ENCODE measurements at places on chromosomes 12 and 14.
A peak's percentile ranks its signal among the peaks of the same experiment; 100 is the strongest.

GRCh38 chr12:132466241-132467201 is 23.4 kb upstream of the FBRSL1 start:
- no peak overlapping the region for H3K4me3 ChIP-seq
- no peaks in the 10 kb centered on the region for H3K36me3 ChIP-seq
- H3K27me3 ChIP-seq, result no peaks in the 10 kb centered on the region

DNA sequence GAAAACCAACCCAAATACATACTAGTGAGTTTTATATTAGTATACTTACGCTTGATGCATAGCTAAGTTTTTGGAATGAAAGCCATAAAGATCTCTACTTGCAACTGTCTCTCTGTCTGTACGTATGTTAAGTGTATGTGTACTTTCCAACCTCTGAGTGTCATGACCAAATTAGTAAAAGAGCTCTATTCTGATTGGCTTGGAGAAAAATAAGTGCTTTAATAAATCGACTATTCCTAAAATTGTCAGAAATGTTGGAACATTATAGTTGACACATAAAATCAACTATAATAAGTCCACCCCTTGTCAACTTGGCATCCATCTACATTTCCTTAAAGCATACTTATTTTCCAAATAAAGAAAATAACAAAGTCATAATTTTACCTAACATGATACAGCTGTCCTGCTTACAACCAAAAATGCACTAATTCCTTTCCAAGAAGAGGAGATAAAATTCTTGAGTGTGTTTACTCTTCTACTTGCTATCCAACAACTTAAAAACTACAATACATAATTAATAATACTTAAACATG is 507.4 kb upstream of the ATP2B1 start:
- DNase-seq, result no peak
- no peaks in the 10 kb centered on the region for H3K27me3 ChIP-seq
- H3K36me3 ChIP-seq, result no peaks in the 10 kb centered on the region

- H3K27me3 ChIP-seq, result no peaks in the 10 kb centered on the region
- H3K4me3 ChIP-seq, result peak overlapping the region; percentile 53
- no peak overlapping the region for H3K27ac ChIP-seq
- peaks cover 17% of the 10 kb centered on the region for H3K4me1 ChIP-seq
- no peak for DNase-seq
- H3K36me3 ChIP-seq, result no peaks in the 10 kb centered on the region
Observed at GRCh38 chr14:103880348-103881267, 33.2 kb upstream of the PPP1R13B start.

DNA sequence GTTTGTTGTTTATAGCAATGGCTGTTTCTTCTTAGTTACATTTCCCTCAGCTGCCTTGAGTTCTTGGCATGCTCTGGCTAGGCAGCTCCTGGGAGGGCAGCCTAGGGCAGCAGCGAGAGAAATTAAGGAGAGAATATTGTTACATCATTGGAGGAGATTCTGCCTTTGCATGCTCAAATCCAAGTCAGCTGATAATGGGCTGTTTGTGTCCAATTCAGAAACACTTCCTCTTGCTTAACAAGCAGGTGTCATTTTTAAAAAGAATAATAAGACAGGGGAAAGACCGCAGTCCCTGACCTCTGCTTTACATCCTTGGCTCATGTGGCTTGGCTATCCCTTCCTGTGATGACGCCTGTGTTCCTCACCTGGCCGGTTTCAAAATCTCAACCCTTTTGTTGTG is 76.9 kb downstream of the ESR2 start:
- no peaks in the 10 kb centered on the region for H3K4me1 ChIP-seq
- no peak overlapping the region for H3K27ac ChIP-seq
- H3K4me3 ChIP-seq, result no peak overlapping the region
- H3K27me3 ChIP-seq, result no peaks in the 10 kb centered on the region

DNA sequence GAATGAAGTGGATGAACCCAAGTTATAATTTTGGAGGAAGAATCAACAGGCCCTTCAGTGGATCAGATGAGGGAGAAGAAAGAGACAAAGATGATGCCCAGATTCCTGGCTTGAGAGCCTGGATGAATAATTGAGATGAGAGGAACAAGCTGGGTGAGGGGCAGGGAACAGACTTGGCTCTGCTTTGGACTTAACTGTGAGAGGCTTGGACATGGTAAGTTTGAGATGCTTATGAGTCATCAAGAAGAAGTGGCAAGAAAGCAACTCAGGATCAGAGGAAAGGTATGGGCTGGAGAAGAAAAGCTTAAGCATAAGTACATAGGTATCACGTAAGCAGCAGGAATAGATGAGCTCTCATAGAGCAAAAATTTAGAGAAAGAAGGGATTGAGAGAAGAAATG is 55.3 kb downstream of the FIGNL2 start:
- H3K27ac ChIP-seq, result no peak overlapping the region
- no peak for DNase-seq
- H3K27me3 ChIP-seq, result peaks cover 4% of the 10 kb centered on the region
- H3K4me1 ChIP-seq, result no peaks in the 10 kb centered on the region
- no peak overlapping the region for H3K4me3 ChIP-seq

GRCh38 chr12:131902332-131903241 is 8.2 kb downstream of the ULK1 start:
- no peak overlapping the region for H3K4me3 ChIP-seq
- no peak for DNase-seq
- H3K27ac ChIP-seq, result no peak overlapping the region
- no peaks in the 10 kb centered on the region for H3K36me3 ChIP-seq

DNA sequence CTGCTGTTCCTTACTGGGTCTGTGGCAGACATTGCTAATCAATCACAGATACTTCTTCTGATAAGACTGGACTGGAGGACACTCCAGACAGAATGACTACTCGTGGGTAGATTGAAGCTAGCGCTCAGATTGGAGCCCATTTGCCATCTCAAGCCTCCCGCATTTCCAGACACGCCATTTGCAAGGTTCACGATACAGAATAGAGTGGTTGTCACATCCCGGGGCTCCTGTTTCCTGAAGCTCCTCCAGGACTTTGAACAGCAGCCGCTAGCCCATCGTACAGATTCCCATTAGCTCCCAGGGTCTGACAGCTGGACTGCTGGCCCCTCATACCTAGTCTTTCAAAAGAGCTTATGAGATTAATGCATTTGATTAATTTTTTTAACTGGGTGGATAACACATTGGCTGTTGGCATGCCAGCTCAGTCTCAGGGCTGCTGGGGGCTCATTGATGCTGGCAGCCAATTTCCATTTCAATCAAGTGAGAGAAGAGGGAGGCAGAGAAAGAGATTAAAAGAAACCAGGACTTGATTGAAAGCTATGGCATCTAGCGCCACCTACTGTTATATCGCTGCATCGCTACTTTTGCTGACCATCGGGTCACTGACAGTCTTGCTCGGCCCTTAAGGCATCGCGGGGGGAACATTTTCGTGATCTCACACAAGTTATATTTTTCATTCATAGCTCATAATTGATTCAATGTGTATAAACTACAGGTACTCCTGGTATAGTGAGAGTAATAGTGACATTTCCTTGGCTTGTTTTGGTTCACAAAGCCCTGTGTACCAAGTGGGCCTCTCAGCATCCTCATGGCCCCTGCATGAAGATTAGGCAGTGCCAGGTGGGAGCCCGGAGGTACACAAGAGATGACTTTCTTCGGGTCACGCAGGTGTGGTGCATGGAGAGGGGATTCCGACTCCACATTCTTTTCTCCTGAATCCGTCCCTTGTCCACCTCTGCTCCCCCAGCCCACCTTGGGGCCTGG is 78.6 kb downstream of the CCDC60 start:
- H3K27ac ChIP-seq, result no peak overlapping the region
- H3K27me3 ChIP-seq, result no peaks in the 10 kb centered on the region
- H3K36me3 ChIP-seq, result no peaks in the 10 kb centered on the region
- H3K4me1 ChIP-seq, result no peaks in the 10 kb centered on the region
- H3K4me3 ChIP-seq, result no peak overlapping the region

- H3K4me3 ChIP-seq, result no peak overlapping the region
- no peak overlapping the region for H3K27ac ChIP-seq
- DNase-seq, result no peak
- no peaks in the 10 kb centered on the region for H3K36me3 ChIP-seq
- no peaks in the 10 kb centered on the region for H3K4me1 ChIP-seq
Observed at GRCh38 chr12:108702595-108703320, 28.6 kb downstream of the CORO1C start.

GRCh38 chr14:94601884-94602391 is 10.3 kb upstream of the SERPINA3 start:
- H3K36me3 ChIP-seq, result no peaks in the 10 kb centered on the region
- H3K27me3 ChIP-seq, result no peaks in the 10 kb centered on the region
- no peak overlapping the region for H3K27ac ChIP-seq
- DNase-seq, result no peak
- no peaks in the 10 kb centered on the region for H3K4me1 ChIP-seq
- no peak overlapping the region for H3K4me3 ChIP-seq

- no peak for DNase-seq
- H3K27me3 ChIP-seq, result no peaks in the 10 kb centered on the region
- no peak overlapping the region for H3K27ac ChIP-seq
- peaks cover 30% of the 10 kb centered on the region for H3K4me1 ChIP-seq
Observed at GRCh38 chr12:92912052-92912451, 17.0 kb downstream of the EEA1 start.

DNA sequence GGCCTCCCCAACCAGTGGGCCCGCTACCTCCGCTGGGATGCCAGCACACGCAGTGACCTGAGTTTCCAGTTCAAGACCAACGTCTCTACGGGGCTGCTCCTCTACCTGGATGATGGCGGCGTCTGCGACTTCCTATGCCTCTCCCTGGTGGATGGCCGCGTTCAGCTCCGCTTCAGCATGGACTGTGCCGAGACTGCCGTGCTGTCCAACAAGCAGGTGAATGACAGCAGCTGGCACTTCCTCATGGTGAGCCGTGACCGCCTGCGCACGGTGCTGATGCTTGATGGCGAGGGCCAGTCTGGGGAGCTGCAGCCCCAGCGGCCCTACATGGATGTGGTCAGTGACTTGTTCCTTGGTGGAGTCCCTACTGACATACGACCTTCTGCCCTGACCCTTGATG is 73.0 kb downstream of the NRXN3 start:
- DNase-seq, result no peak
- H3K4me1 ChIP-seq, result no peaks in the 10 kb centered on the region
- no peak overlapping the region for H3K27ac ChIP-seq
- no peaks in the 10 kb centered on the region for H3K36me3 ChIP-seq

GRCh38 chr12:2233034-2233433 is 180.2 kb downstream of the CACNA1C start:
- no peak overlapping the region for H3K27ac ChIP-seq
- DNase-seq, result no peak
- H3K27me3 ChIP-seq, result no peaks in the 10 kb centered on the region
- H3K36me3 ChIP-seq, result no peaks in the 10 kb centered on the region

- no peak overlapping the region for H3K4me3 ChIP-seq
- no peaks in the 10 kb centered on the region for H3K27me3 ChIP-seq
- no peak for DNase-seq
Observed at GRCh38 chr12:104177663-104178501, 37.7 kb upstream of the TXNRD1 start.

DNA sequence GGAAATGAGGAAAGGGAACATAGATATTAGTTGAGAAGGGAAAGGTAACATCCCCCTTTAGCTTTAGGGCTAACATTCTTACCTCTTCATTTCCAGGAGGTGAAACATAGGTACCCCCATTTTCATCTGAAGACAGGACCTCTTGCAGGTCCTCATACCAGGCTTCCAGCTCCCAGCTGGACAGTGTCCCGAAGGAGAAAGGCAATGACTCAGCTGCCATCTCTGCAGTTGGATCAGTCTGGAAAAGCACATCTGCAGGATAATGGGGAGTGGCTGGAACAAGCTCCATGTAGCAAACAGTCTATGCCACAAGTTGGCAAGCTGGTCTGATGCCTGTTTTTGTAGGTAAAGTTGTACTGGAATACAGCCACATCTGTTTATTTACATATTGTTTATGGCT is 3.1 kb downstream of the DDIT3 start:
- peaks cover 32% of the 10 kb centered on the region for H3K4me1 ChIP-seq
- H3K4me3 ChIP-seq, result no peak overlapping the region
- H3K36me3 ChIP-seq, result peaks cover 43% of the 10 kb centered on the region
- no peak for DNase-seq
- no peaks in the 10 kb centered on the region for H3K27me3 ChIP-seq

DNA sequence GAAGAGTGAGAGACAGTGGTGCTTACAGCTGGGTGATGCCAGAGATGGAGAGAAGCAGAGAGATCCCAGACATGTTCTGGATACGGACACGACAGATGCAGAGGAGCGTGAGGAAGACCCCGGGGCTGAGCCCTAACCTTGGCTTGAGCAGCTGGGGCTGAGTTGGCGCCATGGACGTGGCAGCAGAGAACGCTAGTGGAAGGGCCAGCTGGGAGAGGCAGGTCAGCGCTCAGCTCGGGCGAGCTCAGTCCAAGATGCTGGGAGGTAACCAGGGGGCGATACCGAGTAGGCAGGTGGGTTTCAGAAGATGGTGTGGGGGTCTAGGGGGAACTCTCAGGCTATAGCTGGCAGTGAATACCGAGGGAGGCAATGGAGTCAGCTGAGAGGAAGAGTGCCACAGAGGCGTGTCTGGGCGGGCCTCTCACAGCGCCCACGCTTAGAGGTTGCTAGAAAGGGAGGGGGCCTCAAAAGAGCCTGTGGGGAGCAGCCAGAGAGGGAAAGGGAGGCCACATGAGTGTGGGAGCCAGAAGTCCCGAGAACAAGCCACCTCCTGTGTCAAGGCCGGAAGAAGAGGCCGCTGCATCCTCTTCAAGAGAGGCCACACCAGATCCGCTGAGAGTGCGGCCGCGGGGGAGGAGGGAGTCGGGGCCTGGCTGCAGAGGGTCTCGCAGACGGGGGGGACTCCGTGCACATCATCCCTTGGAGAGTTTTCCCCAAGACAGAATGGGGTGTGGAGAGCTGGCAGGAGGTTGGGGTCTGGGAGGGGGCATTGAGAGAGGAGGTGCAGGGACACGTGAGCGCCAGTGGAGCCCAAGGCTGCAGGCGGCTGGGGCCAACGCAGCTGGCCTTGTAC is 57.0 kb upstream of the DIO3 start:
- H3K36me3 ChIP-seq, result no peaks in the 10 kb centered on the region
- H3K4me3 ChIP-seq, result no peak overlapping the region

GRCh38 chr12:98185606-98186005 is 329.8 kb upstream of the TMPO start:
- H3K36me3 ChIP-seq, result no peaks in the 10 kb centered on the region
- no peaks in the 10 kb centered on the region for H3K27me3 ChIP-seq
- H3K4me1 ChIP-seq, result no peaks in the 10 kb centered on the region
- no peak for DNase-seq

- H3K27me3 ChIP-seq, result no peaks in the 10 kb centered on the region
- DNase-seq, result no peak
- H3K4me1 ChIP-seq, result no peaks in the 10 kb centered on the region
- peaks cover 21% of the 10 kb centered on the region for H3K36me3 ChIP-seq
- H3K4me3 ChIP-seq, result no peak overlapping the region
- no peak overlapping the region for H3K27ac ChIP-seq
Observed at GRCh38 chr14:95132760-95133159, 24.6 kb downstream of the DICER1 start.

GRCh38 chr14:96064866-96065265 is 25.7 kb downstream of the C14orf132 start:
- no peaks in the 10 kb centered on the region for H3K36me3 ChIP-seq
- H3K27ac ChIP-seq, result no peak overlapping the region
- DNase-seq, result no peak
- no peaks in the 10 kb centered on the region for H3K4me1 ChIP-seq
